D341Med (cell line): ENCODE measurements at places on chromosomes 5 and 9.

GRCh38 chr9:136530461-136531089 is 15.3 kb downstream of the NOTCH1 start:
- DNase-seq = no peak

- no peak for DNase-seq
These were observed 56.2 kb downstream of the UBE2QL1 start for GRCh38 chr5:6504677-6505415.

DNA sequence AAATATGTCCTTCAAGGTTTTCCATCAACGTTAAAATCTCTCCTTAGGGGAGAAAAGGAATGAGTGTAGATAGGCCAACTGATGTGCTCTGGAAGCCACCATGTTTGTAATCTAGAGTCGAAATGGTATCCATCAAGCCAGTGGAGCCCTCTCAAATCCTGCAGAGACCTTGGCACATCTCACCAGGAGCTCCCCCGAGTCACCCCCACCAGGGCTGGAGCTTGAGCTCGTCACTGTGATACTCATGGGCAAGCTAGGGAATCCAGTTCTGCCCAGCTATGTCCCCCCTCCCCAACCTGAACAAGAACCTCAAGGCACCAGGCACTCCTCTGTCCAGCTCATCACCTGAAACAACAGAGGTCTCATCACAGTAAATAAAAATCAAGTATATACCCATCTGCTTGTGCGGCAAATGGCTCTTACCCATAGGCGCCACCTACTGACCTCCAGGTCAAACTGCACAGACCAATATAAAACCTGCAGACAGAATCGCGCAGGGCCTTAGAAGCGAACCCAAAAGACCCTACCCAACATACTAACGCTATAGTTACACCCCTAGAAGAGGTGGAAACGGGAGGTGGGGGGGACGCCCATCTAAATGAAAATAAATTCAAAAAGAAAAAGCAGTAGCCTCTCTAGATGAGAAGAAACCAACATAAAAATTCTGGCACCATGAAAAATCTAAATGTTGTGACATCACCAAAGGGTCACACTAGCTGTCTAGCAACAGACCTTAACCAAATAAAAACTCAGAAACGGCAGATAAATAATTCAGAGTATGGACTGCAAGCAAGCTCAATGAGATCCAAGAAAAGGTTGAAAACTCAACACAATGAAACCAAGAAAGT is 75.0 kb downstream of the TTC39B start:
- DNase-seq = peak; percentile 68

- DNase-seq = no peak
These were observed 58.1 kb upstream of the DHFR start for GRCh38 chr5:80712919-80713318.

DNA sequence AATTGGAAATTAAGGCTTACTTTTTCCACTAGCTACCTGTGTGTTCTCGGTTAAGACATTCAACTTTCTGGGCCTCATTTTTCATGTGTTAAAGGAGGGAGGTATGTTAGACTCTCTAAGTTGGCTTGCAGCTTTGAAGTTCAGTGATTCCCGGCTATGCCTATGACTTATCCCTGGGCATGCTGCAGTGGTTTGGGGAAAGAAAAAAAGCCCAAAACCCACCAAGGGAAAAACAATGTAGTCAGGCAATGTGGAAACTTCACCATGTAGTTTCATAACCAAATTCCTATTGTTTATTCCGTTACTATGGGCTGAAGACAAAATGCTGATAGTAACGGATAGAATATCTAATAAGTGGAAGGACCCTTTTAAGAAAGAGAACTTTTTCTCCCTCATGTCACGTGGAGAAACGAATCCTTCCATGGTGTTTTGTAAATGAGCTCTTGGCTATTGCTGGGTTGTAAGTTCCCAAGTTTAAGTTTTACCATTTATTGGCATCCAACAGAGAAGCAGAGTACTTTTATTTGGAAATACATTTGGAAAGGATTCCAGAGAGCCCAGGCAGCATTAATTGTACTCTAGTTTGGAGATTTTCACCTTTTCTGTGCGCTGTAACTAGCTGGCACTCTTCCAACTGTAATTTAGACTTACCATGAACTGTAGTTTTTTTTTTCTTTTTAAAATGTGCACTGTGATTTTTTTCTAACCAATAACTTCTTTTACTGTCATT is 84.9 kb upstream of the MPDZ start:
- no peak for DNase-seq

GRCh38 chr9:135077497-135078200 is 9.8 kb upstream of the OLFM1 start:
- DNase-seq = peak; percentile 67
